Effector CD4-positive, alpha-beta T cell (primary cell): ENCODE measurements at places on chromosomes 1 and 21.

DNA sequence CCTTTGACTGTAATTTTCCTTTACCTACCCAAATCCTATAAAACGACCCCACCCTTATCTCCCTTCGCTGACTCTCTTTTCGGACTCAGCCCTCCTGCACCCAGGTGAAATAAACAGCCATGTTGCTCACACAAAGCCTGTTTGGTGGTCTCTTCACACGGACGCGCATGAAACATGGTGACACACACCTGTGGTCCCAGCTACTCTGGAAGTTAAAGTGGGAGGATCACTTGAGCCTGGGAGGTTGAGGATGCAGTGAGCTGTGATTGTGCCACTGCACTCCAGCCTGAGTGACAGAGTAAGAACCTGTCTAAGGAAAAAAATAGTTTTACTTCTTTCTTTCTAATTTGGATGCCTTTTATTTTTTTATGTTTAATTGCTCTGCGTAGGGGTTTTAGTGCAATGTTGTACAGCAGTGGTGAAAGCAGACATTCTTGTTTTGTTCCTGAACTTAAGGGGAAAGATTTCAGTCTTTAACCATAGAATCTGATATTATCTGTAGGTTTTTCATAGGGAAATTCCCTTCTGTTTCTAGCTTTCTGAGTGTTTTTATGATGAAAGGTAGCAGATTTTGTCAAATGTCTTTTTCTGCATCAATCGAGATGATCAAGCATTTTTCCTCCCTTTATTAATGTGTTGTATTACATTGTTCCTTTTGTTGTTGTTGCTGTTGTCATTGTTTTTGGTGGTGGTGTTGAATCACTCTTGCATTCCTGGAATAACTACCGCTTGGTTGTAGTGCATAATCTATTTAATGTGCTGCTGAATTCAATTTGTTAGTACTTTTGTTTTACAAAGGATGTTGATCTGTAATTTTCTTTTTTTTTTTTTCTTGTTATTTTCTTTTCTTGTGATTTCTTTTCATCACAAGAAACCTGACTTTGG, 497.4 kb downstream of the DISC1 start:
- no peak for DNase-seq

DNA sequence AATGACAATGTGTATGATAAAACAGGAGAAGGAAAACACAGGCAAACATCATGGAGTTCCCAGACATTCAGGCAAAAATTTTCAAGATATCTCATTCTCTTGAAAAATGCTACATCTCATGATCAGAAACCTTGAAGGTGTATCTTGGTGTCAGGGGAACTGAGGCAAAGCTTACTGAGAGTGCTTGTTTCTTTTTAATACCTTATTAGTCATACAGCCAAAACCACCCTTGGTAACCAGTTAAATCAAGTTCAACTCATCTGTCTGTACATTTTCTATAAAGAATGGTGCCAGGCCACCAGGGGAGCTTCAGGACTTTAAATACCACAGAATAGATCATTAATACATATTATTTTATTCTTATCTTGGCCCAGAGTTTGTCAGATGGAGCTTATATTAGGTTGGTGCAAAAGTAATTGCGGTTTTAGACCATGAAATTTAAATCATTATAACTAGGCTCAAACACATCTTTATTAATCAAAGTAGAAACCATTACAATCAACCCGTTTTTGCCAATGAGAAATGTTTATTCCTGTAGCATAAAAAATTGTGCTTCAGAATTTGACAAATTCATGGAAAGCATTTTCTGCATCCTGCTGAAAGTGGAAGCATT, 1036.0 kb downstream of the AMY1C start:
- DNase-seq: no peak

GRCh38 chr1:42163536-42164503, 725 bp downstream of the GUCA2A start:
- no peak for DNase-seq

DNA sequence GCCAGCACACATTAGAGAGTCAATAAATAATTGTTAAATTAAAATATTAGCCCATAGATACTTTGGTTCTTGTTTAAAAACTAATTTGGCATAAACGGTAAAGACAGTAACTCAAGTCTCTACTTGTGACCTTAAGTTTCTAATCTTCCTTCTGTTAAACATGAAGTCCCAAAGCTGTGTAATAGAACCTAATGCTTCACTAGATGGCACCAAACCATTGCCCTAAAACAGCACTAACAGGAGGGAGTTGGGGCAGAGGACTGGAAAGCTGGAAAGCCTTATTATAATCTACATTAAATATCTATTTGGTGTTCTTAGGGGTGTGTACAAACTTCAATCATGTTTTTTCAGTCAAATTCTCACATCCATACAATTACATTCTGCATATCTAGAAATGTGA, 176.7 kb downstream of the OLFM3 start:
- no peak for DNase-seq

- DNase-seq: no peak
These were observed 3.3 kb upstream of the DSTYK start for GRCh38 chr1:205214756-205215155.

DNA sequence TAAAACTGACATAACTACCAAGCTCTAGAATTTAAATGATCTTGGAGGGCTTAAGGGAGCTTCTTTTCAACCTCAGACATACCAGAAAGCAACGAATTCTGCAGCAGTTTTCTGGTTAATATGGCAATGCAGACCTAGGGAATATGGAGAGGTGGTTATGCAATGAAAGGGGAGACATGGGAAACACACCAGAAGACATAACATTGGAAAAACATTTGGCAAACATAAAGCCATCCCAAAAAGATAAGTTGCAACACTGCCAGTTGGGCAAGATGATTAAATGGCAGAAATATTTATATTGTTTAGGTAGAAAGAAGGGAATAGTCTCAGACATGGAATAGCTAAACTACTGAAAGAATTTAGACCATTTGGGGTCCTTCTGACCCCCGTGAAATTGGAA, 104.5 kb downstream of the KCNJ6 start:
- DNase-seq: no peak

DNA sequence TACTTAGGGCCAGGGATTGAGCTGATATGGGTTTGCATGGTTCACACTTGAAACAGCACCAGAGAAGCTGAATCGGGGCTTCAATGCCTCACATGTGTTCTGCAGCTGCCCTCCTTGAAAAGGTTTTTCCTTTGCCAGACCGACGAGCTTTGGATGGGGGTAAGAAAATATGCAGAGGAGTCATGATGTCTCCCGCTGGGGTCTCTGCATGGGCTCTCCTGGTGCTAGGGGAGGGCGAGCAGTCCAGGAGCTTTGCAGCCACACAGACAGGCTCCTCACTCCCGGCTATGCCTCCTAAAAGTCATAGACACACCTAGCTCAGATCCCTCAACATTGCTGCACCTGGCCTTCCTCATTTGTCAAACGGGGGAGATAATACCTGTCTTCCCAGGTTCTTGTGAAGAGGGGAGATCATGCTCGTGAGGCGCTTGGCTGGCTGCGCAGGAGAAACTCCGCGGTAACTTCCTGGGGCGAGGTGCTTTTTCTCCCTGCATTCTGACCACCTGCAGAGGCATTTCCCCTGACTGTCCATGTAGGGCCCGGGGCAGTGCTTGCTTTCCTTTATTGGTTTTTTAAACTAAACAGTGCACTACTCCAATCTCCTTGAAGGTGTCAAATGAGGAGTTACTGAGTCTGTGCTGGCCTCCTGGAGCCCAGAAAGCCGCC, 112.4 kb downstream of the PLXNA2 start:
- no peak for DNase-seq

DNA sequence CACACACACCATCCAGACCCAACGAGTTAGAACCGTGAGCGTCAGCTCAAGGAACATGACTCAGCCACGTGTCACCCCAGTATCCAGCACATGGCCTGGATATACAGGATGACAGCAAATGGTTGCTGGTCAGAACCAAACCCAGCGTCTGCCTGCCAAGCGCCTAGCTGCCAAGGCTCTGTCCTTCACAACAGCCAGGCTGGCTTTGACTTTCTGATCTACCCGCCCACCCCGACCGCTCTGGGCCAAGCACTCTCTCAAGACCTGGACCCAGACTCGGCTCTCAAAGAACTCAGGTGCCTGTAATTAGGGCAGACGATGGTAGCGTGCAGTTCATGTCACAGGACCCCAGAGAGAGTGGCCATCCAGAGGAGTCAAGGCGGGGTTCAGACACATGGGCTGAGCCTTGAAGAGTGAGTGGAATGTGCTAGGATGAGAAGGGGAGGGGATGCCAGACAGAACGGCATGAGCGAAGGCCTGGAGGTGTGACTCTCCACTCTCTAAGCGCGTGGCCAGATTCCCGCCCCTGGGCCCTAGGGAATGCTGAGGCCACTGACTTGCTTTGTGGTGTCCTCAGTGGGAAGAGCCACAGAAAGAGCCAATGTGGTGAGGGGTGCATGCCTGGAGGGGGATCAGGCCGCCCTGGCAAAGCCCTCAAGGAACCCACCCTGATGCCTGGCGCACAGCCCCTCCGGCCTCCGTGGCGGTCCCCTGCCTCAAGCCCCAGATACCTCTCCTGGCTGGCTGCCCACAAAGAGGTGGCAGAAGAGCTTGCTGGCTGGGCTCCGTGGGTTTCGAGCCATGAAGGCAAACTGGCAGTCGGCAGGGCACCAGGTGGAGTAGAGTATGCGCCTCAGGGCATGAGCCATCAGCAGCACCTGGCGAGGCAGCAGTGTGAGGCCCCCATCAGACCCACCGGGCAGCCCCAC, 7.0 kb downstream of the SH2D5 start:
- DNase-seq: no peak

DNA sequence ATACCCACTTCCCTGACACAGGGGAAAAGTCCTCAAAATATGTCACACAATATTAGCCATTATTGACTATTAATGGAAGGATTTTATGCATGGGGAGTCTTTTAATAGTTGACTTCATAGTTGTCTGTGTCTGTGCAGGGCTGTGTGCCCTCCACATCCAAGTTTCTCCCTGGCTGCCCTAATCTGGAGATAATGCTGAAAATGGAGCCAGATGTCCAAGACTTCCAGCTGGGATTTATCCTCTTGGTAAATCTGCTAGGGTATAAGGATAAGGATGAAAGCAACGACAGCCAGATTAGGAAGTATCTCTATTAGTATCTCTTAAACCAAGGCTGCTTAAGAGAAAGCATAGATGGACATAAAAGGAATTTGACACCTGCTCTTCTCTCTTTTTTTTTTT, 42.1 kb downstream of the CDK18 start:
- DNase-seq: no peak

- no peak for DNase-seq
These were observed 1.9 kb upstream of the PIGV start for GRCh38 chr1:26785611-26786436.

GRCh38 chr1:186812570-186812969, 16.2 kb upstream of the PLA2G4A start:
- no peak for DNase-seq

GRCh38 chr1:208793861-208794345, 549.7 kb upstream of the PLXNA2 start:
- DNase-seq: no peak

DNA sequence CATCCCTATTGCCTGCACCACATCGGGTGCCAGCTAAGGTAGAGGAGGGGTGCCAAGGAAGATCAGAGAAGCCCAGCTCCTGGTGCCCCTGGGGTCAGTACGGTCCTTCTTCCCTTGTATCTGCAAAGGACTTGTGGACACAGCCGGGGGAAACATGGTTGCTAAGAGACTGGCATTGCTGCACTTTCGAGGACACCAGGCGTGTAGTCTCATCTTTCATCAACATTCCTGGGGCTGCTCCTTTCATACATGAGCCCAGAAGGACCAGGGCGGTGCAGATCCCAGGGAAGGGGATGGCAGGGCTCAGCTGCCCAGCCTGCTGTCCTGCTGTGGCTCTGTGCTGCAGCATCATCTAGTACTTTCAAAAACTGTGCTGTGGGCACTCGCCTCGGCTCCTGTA, 61.0 kb downstream of the RUNX1 start:
- DNase-seq: no peak

- no peak for DNase-seq
These were observed 3.7 kb upstream of the SEC16B start for GRCh38 chr1:177973585-177973984.

- DNase-seq: no peak
These were observed 280.4 kb downstream of the SETD4 start for GRCh38 chr21:35779690-35780570.

DNA sequence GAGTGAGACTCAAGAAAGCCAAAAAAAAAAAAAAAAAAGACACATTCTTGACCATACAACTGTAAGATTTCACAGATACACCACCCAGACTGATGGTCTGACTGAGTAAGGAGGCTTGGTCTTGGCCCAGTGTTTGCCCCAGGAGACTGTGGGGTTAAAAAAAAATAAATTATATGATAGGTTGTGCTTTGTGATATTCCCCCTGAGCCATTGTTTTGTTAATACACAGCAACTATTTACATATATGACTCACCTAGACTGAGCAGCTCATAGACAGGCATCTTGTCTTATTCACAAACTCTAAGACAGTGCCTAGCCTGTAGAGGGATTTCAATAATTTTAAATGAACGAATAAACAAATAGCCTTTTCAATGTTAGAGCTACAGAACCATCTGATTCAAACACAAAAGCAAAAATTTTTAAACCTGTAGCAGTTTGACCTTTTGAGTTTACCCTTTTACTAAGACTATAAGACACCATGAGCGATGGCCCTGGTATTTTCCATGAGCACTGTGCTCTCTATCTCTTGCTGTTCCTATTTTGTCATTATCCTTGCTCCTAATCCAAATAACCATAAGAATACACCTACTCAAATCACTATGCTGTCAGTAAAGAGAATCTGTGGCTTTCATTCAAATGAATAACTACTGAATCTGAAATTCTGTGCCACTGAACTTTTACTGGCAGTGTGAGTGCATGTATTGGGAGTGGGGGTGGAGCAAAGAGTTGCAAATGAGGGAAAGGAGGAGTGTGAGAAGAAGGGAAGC, 199.4 kb upstream of the PTBP2 start:
- no peak for DNase-seq

GRCh38 chr1:66313429-66313828, 220.5 kb upstream of the SGIP1 start:
- no peak for DNase-seq

GRCh38 chr1:159428536-159428935, 3.5 kb upstream of the OR10J4 start:
- no peak for DNase-seq

GRCh38 chr21:38752051-38752505, 53.7 kb upstream of the ETS2 start:
- no peak for DNase-seq

GRCh38 chr1:226950871-226951270, 10.8 kb downstream of the COQ8A start:
- DNase-seq: no peak

DNA sequence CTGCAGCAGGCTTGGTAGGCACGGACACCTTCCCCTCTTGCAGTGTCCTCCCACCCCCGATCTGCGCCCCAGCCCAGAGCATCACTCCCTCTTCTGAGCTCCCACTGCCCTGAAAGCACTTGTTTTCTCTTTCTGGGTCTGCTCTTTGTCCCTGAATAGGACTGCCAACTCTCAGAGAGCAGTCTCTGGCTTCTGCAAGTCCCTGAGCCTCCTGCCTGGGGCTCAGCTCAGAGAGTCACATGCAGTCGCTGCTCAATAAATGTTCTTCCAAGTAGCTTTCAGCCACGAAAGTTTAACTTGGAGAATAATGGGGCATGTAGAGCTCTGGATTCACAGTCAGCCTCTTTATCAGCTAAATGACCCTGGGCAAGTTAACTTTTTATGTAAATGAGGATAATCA, 205.6 kb downstream of the HIVEP3 start:
- no peak for DNase-seq

- no peak for DNase-seq
These were observed 440.0 kb downstream of the MATN1 start for GRCh38 chr1:30283199-30283962.

- DNase-seq: no peak
These were observed 643.0 kb downstream of the KIF26B start for GRCh38 chr1:245797592-245798348.
